Activated naive CD8-positive, alpha-beta T cell treated with anti-CD3 and anti-CD28 coated beads, Interleukin-2, amount 50 U/mL, for 16 hours (primary cell): ENCODE measurements at places on chromosomes 13 and 19.
A peak's percentile ranks its signal among the peaks of the same experiment; 100 is the strongest.

DNA sequence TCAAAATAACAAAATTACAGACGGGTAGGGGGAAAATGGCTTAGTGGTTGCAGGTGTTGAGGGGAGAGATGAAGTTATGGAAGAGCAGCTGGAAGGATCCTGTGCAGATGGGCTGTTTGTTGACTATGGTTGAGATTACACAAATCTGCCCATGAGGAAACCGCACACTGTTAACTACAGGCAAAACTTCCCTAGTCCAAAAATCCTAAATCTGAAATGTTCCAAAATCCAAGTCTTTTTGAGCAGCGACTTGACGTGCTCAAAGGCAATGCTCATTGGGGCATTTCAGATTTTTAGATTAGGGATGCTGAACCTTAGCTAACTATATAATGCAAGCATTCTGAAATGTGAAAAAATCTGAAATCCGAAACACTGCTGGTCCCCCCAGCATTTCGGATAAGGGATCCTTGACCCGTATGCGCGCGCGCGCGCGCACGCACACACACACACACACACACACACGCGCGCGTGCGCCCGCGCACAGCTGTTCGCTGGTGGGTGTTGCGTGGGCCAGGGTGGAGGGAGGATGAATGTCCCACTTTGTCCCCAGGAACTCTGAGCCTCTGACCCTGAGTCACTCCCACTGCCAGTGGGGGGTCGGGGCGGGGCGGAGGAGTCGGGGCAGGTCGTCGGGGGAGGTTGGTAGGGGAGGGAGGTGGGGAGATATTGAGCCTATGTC is 6.8 kb downstream of the F2RL3 start:
- no peak for DNase-seq

GRCh38 chr13:26991508-26992181 is 180.0 kb downstream of the USP12 start:
- no peak for DNase-seq

GRCh38 chr13:110914081-110914330 is 863 bp downstream of the ANKRD10 start:
- DNase-seq, result no peak

GRCh38 chr13:23871616-23872220 is 17.5 kb downstream of the MIPEP start:
- DNase-seq, result no peak

DNA sequence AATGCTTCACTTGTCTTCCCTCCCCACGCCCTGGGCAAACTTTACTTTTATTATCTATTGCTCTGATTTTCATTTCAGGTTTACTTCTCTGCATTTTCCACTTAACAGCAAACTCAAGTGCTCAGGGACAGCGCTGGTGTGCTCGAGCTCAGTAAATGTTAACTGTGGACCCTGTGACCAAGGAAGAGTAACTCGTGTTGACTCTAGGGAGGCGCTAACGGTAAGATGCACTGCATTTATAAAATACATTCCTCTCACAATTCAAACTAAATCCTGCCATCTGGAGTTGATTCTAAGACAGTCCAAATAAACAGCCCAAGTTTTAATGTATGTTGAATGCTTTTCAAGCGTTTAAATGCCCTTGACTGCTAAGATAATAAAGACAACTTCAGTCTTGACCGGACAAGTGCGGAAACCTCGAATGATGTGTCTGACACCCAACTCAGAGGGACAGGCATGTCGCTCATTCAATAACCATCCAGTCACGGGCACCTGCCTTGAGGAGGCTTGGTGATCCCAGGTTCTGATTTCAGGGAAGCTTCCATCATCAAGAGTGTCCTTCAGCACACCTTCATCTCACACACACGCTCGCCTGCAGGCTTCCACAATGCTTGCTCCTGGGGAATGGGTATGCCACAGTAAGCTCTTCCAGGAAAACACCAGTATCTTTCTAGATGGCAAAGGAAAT is 93.2 kb downstream of the STK24 start:
- no peak for DNase-seq

GRCh38 chr19:17075864-17076542 is 426 bp downstream of the MYO9B start:
- DNase-seq, result peak; percentile 14

DNA sequence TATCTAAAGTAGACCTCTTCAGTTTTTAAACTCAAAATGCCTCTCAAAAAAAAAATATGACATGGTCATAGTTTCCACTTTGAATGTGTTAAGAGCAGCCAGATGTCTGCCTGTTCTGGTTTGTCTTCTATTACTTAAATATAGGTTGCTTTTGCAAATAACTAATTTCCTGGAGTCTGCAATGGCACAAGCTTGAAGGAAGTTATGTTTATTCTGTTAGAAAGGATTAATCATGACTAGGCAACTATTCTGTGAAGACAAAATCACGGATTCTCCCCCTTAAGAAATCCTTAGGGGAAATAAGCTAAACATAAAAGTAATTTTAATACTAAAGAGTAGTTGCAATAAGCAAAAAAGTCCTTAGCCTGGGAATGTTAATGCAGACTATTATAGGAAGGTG is 26.3 kb downstream of the SKA3 start:
- DNase-seq, result no peak

DNA sequence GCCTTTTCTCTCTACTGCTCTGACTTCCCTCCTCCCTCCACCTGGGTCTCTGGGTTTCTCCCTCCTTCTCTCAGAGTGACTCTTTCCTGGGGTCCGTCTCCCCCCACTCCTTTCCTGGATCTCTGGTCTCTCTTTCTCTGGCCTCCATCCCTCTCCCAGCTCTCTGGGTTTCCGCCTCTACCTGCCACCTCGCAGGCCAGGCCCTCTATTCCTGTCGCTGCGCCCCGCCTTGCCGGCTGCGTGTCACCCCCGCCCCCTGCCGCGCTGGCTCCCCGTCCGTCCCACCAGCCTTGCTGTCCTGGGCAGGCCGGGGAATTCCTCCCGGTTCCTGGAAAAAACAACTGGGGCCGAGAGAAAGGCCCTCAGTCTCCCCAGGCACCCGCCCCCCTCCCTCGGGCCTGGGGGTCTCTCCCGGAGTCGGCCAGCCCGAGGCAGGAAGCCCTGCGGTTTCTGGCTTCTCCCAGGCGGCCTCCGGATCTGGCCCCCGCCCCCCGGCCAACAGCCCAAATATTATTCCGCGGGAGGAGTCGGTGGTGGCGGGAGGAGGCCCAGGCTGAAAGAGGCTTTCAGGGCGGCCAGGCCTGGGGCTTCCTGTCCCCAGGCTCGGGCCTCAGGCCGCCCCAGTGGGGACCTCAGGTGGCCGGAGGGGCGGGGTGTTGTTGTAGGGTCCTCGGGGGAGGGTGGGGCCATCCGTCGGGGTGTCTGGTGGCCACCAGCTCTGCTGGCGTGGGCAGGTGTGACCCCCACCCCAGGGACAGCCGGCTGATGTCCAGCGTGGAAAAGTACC is 9.3 kb downstream of the IRF2BP1 start:
- no peak for DNase-seq

- DNase-seq, result no peak
Measured at GRCh38 chr13:77565635-77566034, 30.1 kb downstream of the SCEL start.

GRCh38 chr13:34913040-34913439 is 29.0 kb upstream of the NBEA start:
- DNase-seq, result no peak

DNA sequence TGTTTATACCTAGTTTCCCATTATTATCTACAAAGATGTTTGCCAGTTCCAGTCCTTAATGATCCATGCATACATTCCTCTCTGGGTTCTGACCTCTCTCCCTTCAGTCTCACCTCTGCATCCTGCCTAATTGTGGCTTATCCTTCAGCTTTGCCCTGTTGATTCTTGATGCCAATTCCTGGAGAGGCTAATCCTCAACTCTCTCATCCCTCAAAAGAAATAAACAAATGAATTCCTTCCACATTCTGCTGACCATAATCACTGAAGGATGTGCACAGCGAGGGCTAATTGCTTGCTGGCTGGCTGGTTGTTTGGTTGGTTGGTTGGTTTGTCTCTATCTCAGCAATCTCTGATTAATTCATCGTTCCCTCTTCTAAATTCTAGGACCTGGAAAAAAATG is 113.8 kb downstream of the IRS2 start:
- DNase-seq, result no peak

- DNase-seq, result no peak
Measured at GRCh38 chr13:108361769-108362168, 92.3 kb downstream of the TNFSF13B start.

DNA sequence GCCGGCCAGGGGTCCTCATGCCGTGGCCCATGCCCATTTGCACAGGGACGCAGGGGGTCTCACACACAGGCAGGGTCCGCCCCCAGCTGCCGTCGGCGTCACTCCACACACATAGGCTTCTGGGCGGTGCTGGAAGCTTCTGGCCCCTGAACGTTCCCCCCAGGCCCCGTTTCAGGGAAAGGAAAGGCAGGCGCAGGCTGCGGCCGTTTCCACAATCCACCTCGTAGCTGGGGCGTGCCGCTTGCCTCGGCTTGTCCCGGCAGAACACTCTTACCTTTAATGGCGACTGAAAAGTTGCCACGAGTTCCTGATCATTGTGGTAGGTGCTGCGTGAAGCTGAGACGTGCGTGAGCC is 53.4 kb downstream of the MCF2L start:
- DNase-seq, result no peak

DNA sequence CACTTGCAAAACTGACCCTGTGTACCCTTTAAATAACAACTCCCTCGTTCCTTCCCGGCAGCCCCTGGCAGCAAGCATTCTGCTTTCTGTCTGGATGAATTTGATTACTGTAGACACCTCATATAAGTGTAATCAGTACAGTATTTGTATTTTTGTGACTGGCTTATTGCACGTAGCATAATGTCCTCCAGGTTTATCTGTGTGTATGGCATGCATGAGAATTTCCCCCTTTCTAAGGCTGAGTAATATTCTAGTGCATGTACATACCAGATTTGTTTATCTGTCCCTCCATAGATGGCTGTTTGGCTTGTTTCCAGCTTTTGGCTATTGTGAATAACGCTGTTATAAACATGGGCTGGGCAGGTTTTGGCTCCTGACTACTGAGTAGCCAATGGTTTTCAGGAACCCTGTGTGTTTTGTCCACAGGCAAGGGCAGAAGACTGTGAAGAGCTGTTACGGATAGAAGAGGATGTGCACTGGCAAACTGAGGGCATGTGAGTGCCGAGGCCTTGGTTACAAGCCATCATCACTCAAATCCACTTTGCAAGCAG is 98.0 kb downstream of the ESD start:
- DNase-seq, result no peak

- DNase-seq, result no peak
Measured at GRCh38 chr13:106432636-106433035, 102.8 kb downstream of the EFNB2 start.

- no peak for DNase-seq
Measured at GRCh38 chr19:6709549-6709948, 10.9 kb downstream of the C3 start.

- no peak for DNase-seq
Measured at GRCh38 chr19:28581468-28581770, 631.5 kb downstream of the UQCRFS1 start.

- no peak for DNase-seq
Measured at GRCh38 chr19:19550485-19550929, 12.4 kb downstream of the CILP2 start.

DNA sequence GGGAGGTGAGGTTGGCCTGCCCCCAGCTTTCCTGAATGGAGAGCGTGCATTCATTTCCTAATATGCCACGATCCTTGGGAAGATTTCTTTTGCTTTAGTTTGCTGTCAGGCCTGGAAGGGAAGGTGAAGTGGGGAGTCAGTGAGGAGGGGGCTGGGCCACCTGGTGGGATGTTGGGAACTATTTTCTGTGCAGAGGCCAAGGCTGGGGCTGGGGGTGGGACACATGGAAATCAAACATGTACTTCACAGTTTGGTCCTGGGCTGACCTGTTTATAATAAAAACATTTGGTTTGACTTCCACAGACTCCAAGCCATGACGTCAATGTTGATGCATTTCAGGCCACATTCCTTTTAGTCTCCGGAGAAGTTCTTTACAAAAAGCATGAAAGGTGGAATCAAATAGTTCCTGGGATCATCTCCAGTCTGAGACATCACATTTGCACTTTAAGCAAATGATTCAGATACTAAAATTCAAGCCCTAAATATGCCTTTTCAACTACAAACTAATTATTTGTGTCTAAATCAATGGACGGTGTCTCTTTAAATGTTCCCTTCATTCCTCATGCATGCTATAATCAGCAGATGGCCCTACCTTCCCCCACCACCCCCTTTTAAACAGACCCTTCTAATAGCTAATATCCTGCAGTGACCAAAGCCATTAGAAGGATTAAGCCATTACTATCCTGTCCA is 41.5 kb upstream of the MEDAG start:
- no peak for DNase-seq

GRCh38 chr19:1324806-1325567 is 39.3 kb downstream of the EFNA2 start:
- no peak for DNase-seq
